ENCODE measurements at places on chromosomes 6 and 20.

GRCh38 chr6:131802347-131802746 lies 5.5 kb upstream of the ENPP1 start:
- no peak for DNase-seq

GRCh38 chr6:96394727-96395126 lies 126.9 kb upstream of the UFL1 start:
- no peak for DNase-seq

- DNase-seq = no peak
Observed at GRCh38 chr6:166031275-166031674, 136.4 kb downstream of the TBXT start.

DNA sequence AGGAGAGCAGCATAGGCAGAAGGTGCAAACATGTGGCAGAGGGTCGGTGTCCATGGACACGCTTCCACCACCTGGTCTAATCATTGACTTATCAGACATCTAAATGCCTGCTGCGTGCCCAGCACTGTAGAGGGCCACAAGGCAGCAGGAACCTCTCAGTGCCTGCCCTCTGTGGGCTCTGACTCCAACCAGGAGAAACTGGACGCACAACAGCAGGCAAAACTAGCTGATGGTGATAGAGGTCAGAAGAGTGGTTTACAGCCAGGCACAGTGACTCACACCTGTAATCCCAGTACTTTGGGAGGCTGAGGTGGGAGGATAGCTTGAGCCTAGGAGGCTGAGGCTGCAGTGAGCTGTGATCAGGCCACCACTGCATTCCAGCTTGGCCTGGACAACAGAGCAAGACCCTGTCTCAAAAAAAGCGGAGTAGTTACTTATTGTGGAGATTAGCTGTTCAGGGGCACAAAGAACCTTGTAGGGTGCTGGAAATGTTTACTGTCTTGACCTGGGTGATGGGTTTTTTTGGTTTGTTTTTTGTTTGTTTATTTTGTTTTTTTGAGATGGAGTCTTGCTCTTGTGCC lies 46.5 kb downstream of the PPARD start:
- DNase-seq = no peak

DNA sequence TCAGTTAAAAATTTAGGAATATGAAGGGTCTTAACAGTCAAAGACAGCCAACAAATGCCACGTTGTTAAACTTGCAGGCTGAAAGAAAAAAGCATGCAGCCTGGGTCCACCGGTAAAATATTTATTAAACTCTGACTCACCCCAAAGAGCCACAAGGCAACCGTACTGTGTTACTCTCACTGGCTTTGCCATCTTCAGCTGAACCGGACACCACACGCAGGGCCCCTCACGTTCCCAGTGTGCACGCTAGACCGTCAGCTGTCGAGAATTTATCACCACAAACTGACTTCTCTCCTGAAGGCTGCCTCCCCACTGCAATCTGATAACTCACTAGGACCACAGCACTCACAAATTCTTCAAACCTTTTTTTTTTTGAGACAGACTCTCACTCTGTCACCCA lies 30.7 kb downstream of the HUS1B start:
- no peak for DNase-seq

GRCh38 chr20:10093087-10093591 lies 58.4 kb downstream of the ANKEF1 start:
- no peak for DNase-seq

DNA sequence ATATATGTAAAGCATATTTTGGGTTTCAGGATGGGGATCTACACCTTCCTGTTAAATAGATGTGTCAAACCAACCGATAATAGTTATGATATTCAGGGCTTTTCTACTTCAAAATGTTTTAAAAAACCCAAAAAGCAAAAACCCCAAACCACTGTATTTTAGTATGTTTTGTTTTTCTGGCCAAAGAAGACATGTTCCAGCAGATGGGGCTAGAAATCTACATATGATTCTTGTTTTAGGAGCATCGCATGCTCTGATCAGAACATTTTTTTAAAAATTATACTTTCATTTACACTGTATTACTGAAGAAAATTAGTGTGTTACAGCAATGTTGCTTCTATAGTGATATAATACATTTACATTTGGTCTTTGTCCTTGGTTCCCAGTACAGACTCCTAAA lies 11.0 kb downstream of the RMND1 start:
- no peak for DNase-seq

- DNase-seq = no peak
Observed at GRCh38 chr20:31718952-31719643, 3.6 kb downstream of the BCL2L1 start.

DNA sequence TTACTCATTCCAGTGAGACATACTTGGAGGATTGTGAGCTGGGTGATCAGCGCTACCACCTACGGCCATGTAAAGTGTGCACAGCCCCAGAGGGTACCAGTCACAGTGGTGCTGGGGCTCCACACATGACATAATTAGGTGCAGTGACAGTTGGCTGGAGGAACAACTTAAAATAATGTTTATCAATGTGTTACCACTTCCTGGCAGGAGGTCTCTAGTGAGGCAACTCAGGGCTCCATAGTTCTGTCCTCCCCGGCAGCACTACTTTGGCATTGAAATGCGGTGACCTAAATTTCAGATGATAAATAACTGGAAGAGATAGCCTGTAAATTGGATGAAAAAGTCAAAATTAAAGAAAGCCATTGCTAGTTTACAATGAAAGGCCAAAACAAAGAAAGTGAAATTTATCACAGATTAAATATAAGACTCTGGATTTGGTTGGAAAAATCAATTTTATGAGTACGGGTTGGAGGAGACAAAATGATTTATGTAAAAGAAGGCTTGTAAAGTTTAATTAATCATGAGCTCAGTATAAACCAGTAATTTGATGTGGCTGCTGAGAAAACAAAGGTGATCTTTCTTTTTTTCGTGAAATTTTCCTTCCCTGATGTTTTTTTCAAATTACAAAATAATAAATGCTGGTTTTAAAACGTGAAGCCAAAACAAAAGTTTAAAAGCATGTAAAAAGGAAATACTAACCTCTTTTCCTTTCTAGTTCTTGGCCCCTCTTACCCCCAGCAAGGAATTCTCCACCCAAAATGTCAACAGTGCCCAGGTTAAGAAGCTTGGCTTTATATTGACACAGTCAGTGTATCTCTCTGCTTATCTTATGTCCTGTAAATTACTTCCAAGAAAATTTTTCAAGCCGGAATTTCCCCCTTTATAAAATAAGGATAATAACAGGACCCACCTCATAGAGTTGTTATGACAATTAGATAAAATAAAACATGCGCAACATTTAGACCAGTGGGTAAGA lies 126.7 kb upstream of the NOX3 start:
- no peak for DNase-seq

- DNase-seq = no peak
Observed at GRCh38 chr6:15341311-15342001, 95.6 kb downstream of the JARID2 start.

GRCh38 chr20:16147916-16148315 lies 425.3 kb downstream of the KIF16B start:
- DNase-seq = no peak

GRCh38 chr6:37511910-37512399 lies 12.3 kb upstream of the CCDC167 start:
- no peak for DNase-seq

- DNase-seq = no peak
Observed at GRCh38 chr6:90790058-90790457, 203.2 kb upstream of the MAP3K7 start.

- DNase-seq = no peak
Observed at GRCh38 chr6:33144373-33144772, 47.9 kb downstream of the COL11A2 start.

DNA sequence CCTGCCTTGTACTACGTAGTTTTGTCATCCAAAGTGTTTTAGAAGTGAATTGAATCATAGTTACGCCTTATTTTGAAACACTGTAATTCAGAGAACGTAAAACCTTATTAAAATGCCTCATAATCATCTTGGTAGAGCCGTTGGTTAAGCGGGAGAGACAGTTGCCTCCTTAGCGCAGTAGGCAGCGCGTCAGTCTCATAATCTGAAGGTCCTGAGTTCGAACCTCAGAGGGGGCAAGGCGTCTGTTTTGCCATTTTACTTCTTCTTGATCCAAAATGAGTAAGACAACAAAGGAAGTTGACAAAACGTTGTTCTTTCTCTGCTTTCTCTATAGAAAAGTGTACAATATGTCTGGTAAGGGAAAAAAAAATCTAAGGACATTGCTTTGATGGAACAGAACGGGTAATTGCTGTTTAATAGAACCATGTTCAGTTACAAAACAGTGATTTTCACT lies 20.7 kb upstream of the TRIM27 start:
- DNase-seq = peak; percentile 64

DNA sequence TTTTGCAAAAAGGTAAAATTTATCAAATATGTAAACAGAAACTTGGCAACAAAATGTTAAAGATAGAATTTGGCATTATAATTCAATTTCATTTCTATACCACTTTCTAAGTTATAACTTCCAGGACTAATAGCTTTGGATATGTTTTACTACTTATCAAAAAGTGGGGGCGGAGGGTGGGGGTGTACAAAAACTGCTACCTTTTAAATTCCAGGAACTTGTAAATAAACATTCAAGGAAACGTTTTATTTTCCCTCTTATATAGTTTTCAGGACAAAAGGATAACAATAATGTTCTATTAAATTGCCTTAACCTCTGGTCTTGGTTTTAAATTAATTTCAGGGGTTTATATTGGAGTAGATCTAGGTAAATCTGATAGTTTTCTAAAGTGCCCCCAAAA lies 103.8 kb downstream of the DST start:
- no peak for DNase-seq

DNA sequence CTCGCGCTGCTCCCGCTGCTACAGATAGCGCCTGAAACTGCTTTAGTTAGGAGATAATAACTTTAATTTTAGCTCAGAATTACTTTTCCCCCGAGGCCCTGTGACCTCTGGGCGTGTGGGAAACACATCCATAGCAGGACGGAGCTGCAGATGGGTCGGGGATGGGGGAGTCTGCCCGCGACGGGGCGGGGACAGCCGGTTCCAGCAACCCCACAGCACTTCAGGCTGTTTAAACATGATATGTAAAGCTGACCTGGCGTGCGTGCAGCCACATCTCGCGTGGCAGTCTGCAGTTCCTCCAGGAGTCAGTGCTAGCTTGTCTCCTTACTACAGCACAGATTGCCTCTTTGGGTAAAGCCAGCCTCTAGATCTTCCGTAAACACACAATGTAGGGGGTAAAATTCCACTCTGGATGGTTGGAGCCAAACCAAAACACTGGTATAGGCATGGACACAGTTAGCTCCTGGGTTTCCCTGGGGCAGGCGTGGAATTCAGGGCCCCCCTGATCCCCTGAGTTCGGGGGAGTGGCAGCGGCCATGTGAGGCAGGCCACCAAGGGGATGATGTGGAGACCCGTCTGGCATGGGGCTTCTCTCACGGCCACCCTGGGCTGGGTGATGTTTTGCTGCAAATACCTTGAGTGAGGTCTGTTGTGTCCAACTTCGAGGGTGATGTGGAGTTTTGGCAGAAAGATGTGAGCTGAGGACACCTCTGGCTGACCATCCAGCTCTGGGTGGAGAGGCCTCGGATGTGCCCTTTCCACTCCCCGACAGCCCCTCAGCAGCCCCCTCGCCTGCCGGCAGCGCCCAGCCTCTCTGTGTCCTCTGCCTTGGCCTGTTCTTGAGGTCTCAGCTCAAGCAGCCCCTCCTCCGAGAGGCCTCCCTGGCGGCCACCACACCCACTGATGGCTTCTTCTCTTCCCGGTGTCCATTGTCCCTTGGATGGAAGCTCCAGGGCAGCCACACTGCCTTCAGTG lies 214.5 kb downstream of the TAF4 start:
- DNase-seq = no peak

- DNase-seq = no peak
Observed at GRCh38 chr20:51752343-51752951, 15.7 kb downstream of the ATP9A start.

- no peak for DNase-seq
Observed at GRCh38 chr20:16201191-16201590, 372.1 kb downstream of the KIF16B start.

DNA sequence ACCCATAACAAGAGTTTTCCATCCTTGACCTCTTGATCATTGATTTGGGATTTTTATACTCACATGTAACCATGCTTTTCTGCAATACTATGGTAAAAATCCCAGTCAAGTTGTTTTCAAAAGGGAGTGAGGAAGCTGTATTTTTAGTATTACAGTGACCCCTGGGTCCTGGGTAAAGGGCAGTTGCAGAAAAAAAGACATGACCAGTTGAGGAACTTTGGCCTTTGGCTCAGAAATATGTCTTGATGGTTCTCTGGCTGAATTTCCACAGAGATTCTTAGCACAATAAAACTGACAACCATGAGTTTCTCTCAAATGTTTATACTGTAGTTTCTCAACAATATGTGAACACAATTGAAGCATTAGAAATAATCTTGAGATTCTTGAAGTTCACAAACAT lies 28.6 kb upstream of the PRL start:
- DNase-seq = no peak

DNA sequence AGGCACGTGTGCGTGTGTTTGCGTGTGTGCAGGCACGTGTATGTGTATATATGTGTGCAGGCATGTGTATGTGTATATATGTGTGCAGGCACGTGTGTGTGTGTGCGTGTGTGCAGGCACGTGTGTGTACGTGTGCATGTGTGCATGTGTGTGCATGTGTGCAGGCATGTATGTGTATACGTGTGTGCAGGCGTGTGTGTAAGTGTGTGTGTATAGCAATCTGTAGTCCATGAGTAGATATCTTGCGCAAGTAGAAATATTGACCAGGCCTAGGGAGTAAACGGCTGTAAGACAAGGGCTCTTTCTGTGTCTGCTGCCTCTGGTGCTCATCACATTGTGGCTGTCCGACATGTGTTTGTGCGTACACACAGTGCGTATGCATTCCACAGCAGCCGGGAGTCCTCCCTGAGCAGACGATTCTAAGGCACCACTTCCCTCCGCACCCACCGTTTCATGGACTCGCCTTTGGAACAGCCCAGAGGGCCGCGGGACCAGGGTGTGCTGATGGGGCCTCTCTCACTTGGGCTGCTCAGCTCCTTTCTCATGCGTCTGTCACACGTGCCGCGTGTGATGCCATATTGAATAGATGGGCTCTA lies 167.6 kb downstream of the ERMARD start:
- DNase-seq = no peak

DNA sequence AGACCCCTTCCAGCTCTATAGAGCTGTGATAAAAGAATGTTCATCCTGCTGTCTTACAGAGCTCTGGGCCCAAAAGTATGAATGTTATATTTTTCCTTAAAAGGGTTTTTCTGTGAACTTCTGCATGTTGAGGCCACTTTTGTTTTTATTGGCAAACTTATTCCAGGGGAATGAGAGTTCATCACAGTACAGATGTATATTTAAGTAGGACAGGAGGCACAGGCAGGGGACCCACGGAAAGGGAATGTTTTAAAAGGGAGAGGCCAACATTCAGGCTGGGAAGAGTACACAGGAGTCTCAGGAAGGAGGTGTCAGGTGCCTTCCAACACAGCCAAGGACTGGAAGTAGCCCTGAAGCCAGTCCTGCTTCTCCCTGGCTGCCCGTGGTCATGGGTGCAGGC lies 148.4 kb downstream of the EYA2 start:
- DNase-seq = no peak

DNA sequence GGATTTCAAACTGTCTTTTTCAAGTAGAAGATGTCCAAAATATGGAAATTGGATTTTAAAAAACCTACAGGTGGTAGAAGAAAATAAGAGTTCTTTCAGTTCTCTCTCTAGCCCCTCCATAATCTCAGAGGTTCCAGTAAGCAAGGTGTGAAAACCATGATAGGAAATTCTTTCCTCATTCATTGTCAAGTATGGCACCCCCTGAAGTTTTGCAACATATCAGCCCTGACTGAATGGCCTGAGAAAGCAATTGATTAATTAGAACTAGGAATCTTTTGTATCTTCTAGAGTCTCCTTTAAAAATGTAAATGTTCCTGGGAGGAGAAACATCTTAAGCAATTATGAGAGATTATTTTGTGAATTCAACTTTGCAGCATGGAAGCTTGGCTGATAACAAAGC lies 198.7 kb upstream of the STXBP5 start:
- DNase-seq = no peak
